ENCODE measurements at places on chromosomes 7 and 10.

GRCh38 chr10:52526251-52526823 lies 212.3 kb downstream of the DKK1 start:
- no peak for DNase-seq

DNA sequence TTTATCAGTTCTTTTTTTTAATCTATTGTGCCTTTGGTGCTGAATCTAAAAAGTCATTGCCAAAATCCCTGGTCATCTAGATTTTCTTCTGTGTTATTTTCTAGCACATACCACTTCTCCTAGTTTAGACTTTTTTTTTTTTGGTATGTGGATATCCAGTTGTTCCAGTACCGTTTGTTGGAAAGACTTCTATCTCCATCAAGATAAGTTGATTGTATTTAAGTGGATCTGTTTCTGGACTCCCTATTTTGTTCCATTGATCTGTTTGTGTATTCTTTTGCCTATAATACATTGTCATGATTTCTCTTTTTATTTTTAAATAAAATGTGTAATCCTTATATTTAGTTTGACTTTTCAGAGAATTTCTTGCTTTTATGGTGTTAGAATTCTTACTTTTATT lies 35.5 kb downstream of the RSBN1L start:
- DNase-seq, result no peak

DNA sequence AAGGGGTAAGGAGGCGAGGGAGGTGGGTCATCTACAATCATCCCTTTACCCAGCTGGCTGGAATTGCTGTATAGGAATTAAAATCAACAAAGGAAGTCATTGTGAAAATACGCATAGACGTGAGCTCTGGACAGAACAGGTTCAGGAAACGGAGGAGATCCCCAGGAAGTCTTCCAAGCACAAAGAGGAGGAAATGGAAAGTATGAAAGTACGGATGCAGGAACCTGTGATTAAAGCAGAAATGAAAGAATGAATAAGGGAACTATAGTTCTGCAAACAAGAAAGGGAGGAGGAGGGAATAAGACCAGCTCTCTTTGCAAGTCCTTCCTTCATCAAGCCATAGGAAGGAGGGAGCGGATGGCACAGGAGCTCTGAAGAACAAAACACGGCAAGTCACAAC lies 61.8 kb downstream of the PYROXD2 start:
- no peak for DNase-seq

DNA sequence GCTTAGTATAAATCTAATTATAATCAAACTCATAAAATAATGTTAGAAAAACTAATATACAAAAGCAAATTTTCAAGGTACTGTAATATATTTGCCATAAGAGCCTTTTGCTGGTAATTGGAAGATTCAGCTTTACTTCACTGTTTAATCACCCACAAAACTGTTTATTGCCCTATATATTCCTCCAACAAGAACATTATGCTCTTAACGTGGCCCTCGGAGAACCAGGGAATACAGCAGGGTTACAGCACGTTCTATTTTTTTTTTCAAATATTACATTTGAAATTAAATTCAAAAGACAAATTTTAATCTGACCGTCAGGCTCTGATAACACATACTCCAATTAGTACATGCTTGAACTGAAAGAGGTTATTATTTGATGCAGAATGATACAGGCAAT lies 336.3 kb upstream of the LRRN3 start:
- no peak for DNase-seq

DNA sequence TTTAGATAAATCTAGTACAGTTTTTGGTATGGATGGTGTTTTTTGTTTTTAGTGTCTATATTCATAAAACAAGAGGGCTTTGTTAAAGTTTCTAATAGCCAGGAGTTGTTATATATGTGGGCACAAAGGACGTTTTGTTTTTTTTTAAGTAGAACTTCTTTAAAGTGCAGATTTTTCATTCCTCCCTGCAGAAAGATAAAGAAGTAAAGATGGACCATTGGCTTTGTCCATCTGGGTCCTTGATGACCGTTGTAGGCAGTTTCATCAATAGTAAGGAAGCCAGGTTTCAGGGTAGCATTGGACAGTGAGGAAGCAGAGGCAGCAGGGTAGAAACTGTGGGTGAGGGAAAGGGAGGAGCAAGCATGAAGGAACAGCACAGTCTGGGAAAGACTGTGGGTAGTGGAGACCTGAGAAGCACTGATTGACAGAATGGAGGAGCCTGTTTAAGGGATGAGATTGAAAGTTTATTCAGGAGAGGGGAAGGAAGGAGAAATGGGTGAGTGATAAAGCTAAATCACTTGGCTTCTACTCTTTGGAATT lies 5.3 kb downstream of the CALU start:
- no peak for DNase-seq

DNA sequence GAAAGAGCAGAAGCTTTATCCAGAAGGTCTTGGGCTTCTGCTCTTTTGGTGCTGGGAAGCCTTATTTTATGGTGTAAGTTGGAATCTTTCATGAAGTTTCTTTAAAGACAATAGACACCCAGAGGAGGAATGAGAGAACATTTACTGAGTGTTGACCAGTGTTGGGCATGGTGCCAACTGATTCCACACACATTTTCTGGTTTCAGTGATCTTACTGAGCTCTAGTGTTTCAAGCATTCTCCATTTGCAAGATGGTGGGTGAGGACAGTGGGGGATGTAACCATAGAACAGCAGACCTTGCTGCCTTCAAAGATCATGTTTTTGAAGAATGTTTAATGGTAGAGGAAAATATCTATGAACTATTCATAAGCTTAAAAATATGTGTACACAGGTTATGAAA lies 114.6 kb downstream of the LRMDA start:
- no peak for DNase-seq

DNA sequence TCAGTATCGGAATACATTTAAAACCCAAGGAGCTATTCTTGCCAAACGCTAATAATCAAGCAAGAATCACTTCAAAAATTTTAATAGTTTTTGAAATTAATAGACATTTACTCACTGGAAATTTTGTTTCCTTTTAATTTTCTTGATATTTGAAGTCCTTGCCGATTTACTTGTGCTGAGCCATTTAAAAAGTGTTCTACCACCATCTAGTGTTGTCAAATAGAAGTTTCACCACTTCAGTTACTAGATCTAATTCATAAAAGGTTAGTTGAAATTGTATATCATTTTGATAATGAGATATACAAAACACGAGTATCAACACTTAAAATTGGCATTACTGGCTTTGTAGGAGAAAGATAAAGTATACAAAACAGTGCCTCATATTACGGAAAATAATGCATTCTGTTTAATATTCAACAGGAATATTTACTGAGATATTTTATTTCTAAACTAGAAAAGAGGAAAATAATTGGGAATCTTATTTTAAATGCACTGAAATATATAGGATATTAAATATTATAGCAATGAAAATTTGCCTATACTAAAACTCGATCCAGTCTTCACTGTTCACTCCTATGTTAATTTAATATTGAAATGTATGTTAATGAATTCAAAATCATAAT lies 664.8 kb upstream of the SEMA3D start:
- DNase-seq, result no peak

GRCh38 chr10:70477661-70478162 lies 855 bp upstream of the PALD1 start:
- DNase-seq, result no peak

DNA sequence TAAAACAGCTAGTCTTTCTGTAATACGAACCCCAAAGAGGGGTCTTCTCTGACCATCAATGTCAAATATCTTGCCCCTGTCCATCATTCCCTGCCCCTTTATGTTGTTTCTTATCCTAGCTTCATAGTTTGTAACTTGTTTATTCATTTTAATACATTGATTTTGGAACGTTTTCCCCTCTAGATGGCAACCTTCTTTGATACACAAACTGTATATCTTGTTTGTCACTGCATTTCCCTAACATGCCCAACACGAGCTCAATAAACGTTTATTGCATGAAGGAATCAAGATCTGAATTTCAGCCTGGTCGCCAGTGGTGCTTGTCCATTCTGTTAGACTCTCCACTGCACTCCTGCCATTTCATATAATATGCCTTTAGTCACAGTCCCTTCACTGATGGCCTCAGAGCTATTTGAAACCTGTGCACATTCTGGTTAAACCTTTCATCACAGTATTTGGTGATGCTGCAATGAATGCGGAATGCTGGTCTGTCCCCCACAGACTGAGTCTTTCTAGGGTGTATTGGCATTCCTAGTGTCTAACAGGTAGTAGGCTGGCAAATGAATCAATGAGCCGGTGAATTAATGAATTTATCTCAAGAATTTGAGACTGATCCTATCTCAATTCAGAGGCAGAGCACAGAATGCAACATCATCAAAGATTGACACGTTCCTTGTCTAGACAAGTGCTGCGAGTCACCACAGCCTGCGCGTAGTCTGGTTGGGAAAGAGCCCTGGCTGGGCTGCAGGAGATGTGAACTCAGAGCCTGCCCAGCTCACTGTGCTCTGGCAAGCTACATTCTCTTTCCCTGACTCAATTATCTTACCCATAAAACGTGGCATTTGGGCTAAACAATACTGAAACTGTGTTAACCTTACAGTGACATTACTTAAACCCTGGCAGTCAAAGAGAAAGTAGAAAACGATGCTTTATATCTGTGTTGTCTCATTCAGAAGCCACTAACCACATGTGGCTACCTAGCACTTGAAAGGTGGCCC lies 55.2 kb upstream of the FRMD4A start:
- no peak for DNase-seq

GRCh38 chr7:143948733-143949132 lies 5.9 kb upstream of the OR2F1 start:
- DNase-seq, result no peak
